Activated naive CD4-positive, alpha-beta T cell treated with anti-CD3 and anti-CD28 coated beads, Interleukin-2, amount 10 ng/mL, durations not matched to agents 7 days and 5 days (primary cell): ENCODE measurements at places on chromosomes 4 and X.

- H3K27ac ChIP-seq = no peak overlapping the region
- no peaks in the 10 kb centered on the region for H3K36me3 ChIP-seq
- DNase-seq = no peak
- H3K4me3 ChIP-seq = no peak overlapping the region
These were observed 977.1 kb upstream of the PRKX start for GRCh38 chrX:4690521-4690920.

- H3K4me1 ChIP-seq = peaks cover 39% of the 10 kb centered on the region
- H3K27me3 ChIP-seq = no peaks in the 10 kb centered on the region
- peak overlapping the region; percentile 97 for H3K27ac ChIP-seq
These were observed 43.2 kb upstream of the TMSB15B start for GRCh38 chrX:103919270-103919637.

GRCh38 chr4:142402900-142403299 is 443.2 kb downstream of the INPP4B start:
- H3K4me1 ChIP-seq = peaks cover 69% of the 10 kb centered on the region
- H3K4me3 ChIP-seq = peak overlapping the region; percentile 87
- H3K27me3 ChIP-seq = no peaks in the 10 kb centered on the region
- H3K27ac ChIP-seq = peak overlapping the region; percentile 90
- peak; percentile 31 for DNase-seq
- peaks cover 43% of the 10 kb centered on the region for H3K36me3 ChIP-seq

GRCh38 chr4:11700751-11701226 is 272.1 kb upstream of the HS3ST1 start:
- no peak overlapping the region for H3K27ac ChIP-seq
- no peaks in the 10 kb centered on the region for H3K27me3 ChIP-seq
- H3K4me1 ChIP-seq = no peaks in the 10 kb centered on the region
- H3K36me3 ChIP-seq = no peaks in the 10 kb centered on the region
- DNase-seq = no peak

GRCh38 chr4:165828928-165829327 is 44.1 kb upstream of the TLL1 start:
- H3K27me3 ChIP-seq = no peaks in the 10 kb centered on the region
- H3K27ac ChIP-seq = no peak overlapping the region
- H3K36me3 ChIP-seq = no peaks in the 10 kb centered on the region
- no peak for DNase-seq
- no peaks in the 10 kb centered on the region for H3K4me1 ChIP-seq

GRCh38 chr4:159048166-159048886 is 54.6 kb upstream of the RAPGEF2 start:
- no peak overlapping the region for H3K27ac ChIP-seq
- peaks cover 26% of the 10 kb centered on the region for H3K4me1 ChIP-seq
- DNase-seq = no peak
- H3K36me3 ChIP-seq = no peaks in the 10 kb centered on the region

- H3K4me3 ChIP-seq = no peak overlapping the region
- peaks cover 5% of the 10 kb centered on the region for H3K4me1 ChIP-seq
- DNase-seq = no peak
- no peak overlapping the region for H3K27ac ChIP-seq
These were observed 121.7 kb upstream of the ETNPPL start for GRCh38 chr4:108884596-108884995.

DNA sequence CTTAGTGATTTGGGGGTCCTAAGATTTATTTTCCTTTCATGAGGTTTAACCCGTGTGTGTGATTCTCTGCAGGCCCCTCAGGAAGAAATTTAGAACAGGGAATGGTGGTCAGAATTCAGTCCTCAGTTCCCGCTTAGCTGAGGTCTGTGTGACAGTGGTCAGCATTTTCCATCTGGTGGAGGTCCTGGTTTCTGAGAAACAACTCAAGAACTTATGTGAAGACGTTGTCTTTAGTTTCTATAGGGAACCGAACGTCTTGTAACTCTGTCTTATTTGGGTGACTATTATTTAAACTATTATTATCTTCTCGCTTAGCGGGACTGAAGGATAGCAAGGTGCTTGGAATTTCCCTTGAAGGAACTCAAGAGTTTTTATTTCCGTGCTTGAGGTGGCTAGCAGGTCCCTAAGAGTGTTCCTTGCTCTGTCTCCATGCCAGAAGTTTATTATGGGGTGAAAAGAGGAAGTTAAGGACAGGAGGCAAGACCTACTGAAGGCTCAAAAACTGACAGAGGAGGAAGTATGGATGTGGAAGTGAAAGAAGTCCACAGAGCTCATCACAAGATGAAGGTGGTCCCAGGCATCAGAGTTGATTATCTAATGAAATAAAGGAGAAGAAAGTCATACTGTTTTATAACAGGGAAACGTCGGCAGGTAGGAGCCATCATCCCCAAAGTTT is 9.4 kb downstream of the MGST2 start:
- H3K27ac ChIP-seq = no peak overlapping the region
- peaks cover 5% of the 10 kb centered on the region for H3K4me1 ChIP-seq
- peaks cover 10% of the 10 kb centered on the region for H3K36me3 ChIP-seq
- DNase-seq = no peak
- no peaks in the 10 kb centered on the region for H3K27me3 ChIP-seq

DNA sequence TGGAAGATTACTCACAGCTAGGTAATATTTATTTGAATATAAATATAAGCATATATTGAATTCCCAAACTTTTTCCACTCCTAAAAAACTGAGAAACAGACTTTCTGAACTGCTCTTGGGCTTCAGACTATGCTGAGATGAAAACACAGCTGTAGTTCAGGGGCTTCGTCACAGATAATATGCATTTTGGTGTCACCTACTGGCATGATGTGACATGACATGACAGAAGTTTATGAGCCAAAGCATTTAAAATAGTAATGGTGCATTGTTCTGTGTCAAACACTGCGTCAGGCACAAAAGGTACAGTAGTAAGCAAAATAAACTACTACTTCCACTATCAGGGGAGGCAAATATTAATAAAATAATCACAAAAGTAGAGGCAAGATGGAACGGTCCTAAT is 171.3 kb downstream of the BTC start:
- peaks cover 13% of the 10 kb centered on the region for H3K4me1 ChIP-seq
- DNase-seq = no peak
- no peaks in the 10 kb centered on the region for H3K36me3 ChIP-seq
- no peak overlapping the region for H3K4me3 ChIP-seq
- no peaks in the 10 kb centered on the region for H3K27me3 ChIP-seq

GRCh38 chr4:124111411-124111810 is 601.1 kb downstream of the ANKRD50 start:
- DNase-seq = no peak
- no peak overlapping the region for H3K27ac ChIP-seq
- H3K36me3 ChIP-seq = no peaks in the 10 kb centered on the region
- no peaks in the 10 kb centered on the region for H3K27me3 ChIP-seq
- no peaks in the 10 kb centered on the region for H3K4me1 ChIP-seq

DNA sequence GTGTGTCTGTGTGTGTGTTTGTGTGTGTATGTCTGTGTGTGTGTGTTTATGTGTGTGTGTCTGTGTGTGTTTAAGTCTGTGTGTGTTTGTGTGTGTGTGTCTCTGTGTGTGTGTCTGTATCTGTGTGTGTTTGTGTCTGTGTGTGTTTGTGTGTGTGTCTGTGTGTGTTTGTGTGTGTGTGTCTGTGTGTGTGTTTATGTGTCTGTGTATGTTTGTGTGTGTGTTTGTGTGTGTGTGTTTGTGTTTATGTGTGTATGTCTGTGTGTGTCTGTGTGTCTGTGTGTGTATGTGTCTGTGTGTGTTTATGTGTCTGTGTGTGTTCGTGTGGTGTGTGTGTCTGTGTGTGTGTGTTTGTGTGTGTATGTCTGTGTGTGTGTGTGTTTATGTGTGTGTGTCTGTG is 11.4 kb downstream of the IL9R start:
- peaks cover 7% of the 10 kb centered on the region for H3K36me3 ChIP-seq
- peaks cover 14% of the 10 kb centered on the region for H3K4me1 ChIP-seq
- H3K27me3 ChIP-seq = no peaks in the 10 kb centered on the region
- no peak for DNase-seq
- H3K27ac ChIP-seq = no peak overlapping the region

DNA sequence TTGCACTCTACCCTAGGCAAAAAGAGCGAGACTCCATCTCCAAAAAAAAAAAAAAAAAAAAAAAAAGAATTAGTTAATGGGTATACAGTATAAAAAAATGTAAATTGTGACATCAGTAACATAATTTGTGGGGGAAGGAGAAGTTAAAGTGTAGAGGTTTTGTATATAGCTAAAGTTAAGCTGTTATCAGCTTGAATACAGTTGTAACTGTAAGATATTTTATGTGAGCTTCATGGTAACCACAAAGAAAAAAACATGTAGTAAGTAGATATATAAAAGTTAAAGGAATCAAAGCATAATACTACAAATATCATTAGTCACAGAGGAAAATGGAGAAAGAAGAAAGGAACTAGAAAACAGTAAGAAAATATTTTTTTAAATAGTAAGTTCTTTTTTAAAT is 53.2 kb upstream of the EPGN start:
- no peak overlapping the region for H3K27ac ChIP-seq
- H3K4me1 ChIP-seq = no peaks in the 10 kb centered on the region
- no peak for DNase-seq
- H3K27me3 ChIP-seq = no peaks in the 10 kb centered on the region
- H3K36me3 ChIP-seq = no peaks in the 10 kb centered on the region
- H3K4me3 ChIP-seq = no peak overlapping the region

DNA sequence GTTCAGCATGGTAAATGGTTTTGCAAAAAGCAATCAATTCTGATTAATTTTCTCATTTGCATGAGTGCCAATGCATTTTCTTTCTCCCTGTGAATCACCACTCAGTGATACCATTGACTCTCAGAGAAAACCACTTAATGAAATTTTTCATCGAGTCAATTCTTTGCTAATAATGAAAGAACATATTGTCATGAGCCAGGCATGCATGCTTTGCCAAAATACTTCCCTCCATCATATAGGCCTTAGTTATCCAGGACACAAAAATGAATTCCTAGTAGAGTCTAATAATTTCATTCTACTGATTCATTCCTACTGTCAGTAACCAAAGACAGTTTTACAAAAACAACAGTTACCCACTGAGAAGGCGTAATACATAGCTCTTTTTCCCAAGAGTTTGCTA is 680.0 kb downstream of the TRIML1 start:
- no peaks in the 10 kb centered on the region for H3K27me3 ChIP-seq
- H3K4me3 ChIP-seq = no peak overlapping the region
- H3K4me1 ChIP-seq = no peaks in the 10 kb centered on the region
- H3K36me3 ChIP-seq = no peaks in the 10 kb centered on the region
- no peak overlapping the region for H3K27ac ChIP-seq

DNA sequence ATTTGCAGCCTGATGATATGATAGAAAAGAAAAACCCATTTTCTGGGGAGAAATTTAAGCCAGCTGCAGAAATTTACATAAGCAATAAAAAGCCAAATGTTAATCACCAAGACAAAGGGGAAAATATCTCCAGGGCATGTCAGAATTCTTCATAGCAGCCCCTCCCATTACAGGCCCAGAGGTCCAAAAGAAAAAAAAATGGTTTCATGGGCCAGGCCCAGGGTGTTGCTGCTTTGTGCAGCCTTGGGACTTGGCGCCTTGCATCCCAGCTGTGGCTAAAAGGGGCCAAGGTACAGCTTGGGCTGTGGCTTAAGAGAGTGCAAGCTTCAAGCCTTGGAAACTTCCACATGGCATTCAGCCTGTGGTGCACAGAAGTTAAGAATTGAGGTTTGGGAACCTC is 97.9 kb upstream of the CDX4 start:
- H3K27me3 ChIP-seq = no peaks in the 10 kb centered on the region
- H3K4me1 ChIP-seq = no peaks in the 10 kb centered on the region
- no peaks in the 10 kb centered on the region for H3K36me3 ChIP-seq
- H3K27ac ChIP-seq = no peak overlapping the region

- H3K4me3 ChIP-seq = no peak overlapping the region
- DNase-seq = no peak
- no peaks in the 10 kb centered on the region for H3K36me3 ChIP-seq
These were observed 26.4 kb upstream of the MED14 start for GRCh38 chrX:40761762-40762161.

- H3K27ac ChIP-seq = no peak overlapping the region
- peaks cover 2% of the 10 kb centered on the region for H3K4me1 ChIP-seq
- H3K27me3 ChIP-seq = no peaks in the 10 kb centered on the region
- peaks cover 16% of the 10 kb centered on the region for H3K36me3 ChIP-seq
- H3K4me3 ChIP-seq = no peak overlapping the region
These were observed 167.9 kb downstream of the FBXW7 start for GRCh38 chr4:152368001-152368400.

- H3K27me3 ChIP-seq = no peaks in the 10 kb centered on the region
- H3K4me3 ChIP-seq = no peak overlapping the region
- peaks cover 2% of the 10 kb centered on the region for H3K36me3 ChIP-seq
These were observed 117.0 kb downstream of the DHRSX start for GRCh38 chrX:2383735-2384134.

DNA sequence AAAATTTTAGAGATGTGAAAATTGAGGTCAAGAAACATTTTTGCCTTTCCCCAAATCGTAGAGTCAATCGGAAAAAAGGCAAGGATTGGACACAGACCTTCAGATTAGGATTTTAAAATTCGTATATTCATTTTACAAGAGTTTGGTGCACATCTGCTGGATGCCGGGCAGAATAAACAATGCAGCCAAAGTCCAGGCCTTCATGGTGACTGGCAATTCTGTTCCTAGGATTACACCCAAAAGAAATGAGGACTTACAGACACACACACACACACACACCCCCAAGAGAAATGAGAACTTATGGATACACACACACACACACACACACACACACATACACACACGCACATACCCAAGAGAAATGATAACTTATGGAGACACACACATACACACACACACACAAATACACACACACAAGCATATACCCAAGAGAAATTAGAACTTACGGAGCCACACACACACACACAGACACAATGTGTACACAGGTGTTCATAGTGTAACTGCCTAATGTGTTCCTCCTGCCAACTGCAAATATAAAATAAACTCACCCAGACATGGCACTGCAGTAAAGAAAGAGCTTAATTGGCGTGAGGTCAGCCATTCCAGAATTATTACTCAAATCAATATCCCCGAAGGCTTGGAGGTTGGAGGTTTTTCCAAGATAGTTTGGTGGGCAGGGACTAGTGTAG is 165.7 kb upstream of the STS start:
- H3K27me3 ChIP-seq = no peaks in the 10 kb centered on the region
- H3K36me3 ChIP-seq = no peaks in the 10 kb centered on the region
- no peak overlapping the region for H3K4me3 ChIP-seq

DNA sequence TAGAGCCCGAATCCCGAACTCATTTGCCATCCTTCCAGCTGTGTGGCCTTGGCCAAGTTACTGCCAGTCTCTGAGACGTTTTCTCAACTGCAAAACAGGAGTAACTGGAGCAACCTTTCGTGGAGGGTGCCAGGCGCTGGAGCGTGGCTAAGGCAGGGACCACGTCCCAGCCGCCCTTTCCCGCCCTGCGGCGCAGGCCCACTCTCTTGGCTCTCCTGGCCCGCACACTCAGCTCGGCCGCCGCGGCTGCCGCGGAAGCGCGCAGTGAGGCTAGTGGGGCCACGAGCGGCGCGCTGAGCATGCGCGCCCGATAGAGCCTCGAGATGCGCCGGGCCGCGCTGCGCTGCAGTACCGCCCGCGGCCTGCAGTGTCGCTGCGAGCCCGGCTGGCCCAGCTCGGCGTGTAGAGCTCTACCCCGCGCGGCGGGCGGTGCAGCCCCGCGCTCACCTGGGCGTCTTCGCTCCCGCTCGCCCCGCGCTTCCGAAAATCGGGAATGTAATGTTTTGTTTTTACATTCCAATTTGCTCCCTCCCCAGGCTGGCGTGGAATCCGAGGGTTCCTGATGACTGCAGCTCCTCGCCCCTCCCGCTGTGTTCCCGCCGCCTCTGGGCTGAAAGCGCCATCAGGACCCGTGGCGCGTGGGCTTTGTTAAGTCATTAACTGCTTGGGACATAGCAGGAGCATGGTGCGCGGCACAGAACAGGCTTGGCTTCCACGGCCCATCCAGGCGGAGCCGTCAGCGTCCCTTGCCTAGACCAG is 4.0 kb upstream of the ZNF518B start:
- H3K27ac ChIP-seq = no peak overlapping the region
- H3K4me1 ChIP-seq = peaks cover 32% of the 10 kb centered on the region
- peaks cover 6% of the 10 kb centered on the region for H3K36me3 ChIP-seq
- peak overlapping the region; percentile 65 for H3K4me3 ChIP-seq
